Fibroblast of pulmonary artery (primary cell): ENCODE measurements at places on chromosomes 2 and 18.

GRCh38 chr2:96584017-96584416 lies 47.5 kb downstream of the ARID5A start:
- peak; percentile 66 for DNase-seq

GRCh38 chr2:24971286-24971535 lies 544 bp downstream of the DNAJC27 start:
- no peak for DNase-seq

DNA sequence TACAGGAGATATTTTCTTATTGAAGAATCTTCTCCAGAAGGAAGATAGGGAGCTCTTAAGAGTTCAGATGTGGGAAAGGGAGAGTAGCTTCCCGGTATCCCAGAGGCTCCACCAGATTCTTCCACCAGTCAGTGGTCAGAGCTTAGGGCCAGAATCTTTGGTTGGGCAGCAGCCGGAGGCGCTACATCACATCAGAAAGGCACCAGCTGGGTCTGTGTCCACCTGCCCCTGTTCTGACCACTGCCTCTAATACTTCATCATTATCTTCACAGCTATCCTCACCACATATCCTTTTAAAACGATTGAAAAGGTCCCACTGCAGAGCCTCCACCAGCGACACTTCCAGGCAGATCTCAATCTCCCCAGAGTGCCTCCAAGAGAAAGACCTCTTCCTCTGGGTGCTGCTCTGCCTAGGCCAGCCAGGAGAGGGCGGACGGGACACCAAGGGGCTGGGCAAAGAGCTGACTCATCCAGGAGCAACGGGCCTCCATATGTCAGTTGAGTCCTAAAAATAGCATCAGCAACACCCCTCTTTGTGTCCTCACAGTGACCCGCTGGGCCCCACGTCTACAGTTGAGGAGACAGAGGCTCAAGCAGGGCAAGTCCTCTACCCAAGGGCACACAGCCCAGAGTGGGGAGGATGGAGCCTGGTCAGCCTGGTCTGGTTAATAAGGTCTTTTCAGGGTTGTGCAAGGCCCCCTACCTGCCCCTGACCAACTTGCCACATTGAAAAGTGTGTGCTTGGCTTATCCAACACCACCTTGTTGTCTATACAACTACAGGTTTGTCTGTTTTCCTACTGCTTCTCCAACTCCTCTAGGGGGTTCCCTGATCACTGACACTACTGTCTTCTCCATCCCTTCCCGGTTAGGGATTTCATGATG lies 81.2 kb downstream of the ADD2 start:
- peak; percentile 60 for DNase-seq

- DNase-seq = no peak
Observed at GRCh38 chr2:83234246-83234645, 1224.8 kb downstream of the SUCLG1 start.

DNA sequence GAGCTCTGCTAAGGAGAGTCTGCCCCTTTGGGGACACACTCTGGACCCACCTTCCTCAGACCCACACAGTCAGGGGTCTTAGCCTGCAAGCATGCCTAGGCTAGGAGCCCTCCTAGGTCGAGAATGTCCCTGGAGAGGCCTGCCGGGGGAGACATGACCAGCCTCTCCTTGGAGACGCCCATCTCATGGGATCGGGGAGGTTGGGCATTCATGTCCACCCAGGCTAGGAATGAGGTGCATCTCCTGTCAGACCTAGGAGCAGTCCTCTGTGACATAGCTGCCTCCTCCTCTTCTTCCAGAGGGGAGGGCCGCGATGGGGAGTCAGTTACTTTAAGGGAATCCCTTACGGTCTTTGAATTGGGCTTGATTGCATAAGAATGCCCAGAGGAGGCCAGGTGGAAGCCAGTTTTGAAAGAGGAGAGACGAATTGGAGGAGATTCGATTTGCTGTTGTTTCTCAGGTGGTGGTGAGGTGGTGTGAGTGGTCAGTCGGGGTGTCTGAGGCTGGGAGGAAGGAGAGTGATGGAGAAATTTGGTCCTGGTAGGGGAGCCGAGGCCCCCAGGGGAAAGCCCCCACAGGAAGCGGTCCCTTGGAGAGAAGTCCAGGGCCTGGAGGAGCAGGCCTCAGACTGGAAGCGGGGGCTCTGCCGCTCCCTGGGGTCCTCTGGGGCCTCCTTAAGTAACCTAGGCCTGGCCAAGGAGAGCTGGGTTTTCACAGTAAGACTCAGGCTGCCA lies 241.3 kb downstream of the DYSF start:
- DNase-seq = no peak

DNA sequence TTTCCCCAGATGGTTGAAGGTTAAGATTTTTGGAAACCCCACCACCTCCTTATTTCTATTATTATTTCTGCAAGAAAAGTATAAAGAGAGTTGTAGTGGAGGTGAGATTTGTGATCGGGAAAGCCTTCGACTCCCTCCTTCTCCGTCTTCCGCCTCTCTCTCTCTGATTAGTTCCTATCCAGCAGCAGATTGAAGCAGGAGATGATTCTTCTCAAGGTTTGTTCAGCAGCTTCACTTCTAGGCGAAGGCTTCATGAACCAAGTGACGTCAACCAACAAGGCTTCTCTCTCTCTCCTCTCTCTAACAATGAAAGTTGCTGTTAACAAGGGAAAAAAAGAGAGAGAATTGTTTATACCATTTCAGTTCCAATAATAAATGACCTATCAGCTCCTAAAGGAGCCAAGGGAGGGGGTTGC lies at the start of gene BAZ2B:
Gene BAZ2B (minus strand): TSS at position 263 of the 416 bp plus-strand sequence. CDS start 137,829 bp downstream, outside the sequence.
- peak; percentile 88 for DNase-seq

GRCh38 chr18:23397907-23398306 lies 55.2 kb upstream of the RIOK3 start:
- DNase-seq = no peak

- DNase-seq = no peak
Observed at GRCh38 chr2:218245214-218245613, 15.6 kb upstream of the GPBAR1 start.

- no peak for DNase-seq
Observed at GRCh38 chr18:6145645-6146306, 250.5 kb upstream of the TMEM200C start.

DNA sequence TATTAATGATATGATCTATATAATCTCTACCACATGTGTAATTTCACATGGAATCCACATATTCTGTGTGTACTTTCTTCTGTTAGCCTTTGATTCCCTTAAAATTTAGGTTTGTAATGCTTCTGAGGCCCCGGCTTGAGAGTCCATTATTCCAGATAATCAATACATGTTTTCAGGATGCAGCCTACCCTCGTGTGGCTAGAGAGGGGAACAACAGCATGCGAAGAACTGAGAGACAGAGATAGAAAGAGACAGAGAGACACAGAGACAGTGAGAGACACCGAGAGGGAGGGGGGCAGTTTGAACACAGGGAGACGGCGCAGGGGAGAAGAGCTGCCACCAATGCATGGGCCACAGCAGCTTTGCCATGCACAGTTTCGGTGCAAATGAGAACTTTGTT lies 185.4 kb downstream of the SNTG2 start:
- no peak for DNase-seq

- DNase-seq = no peak
Observed at GRCh38 chr2:147628971-147629421, 215.8 kb upstream of the ACVR2A start.

GRCh38 chr2:48232351-48232750 lies 297.6 kb upstream of the STON1 start:
- DNase-seq = no peak

DNA sequence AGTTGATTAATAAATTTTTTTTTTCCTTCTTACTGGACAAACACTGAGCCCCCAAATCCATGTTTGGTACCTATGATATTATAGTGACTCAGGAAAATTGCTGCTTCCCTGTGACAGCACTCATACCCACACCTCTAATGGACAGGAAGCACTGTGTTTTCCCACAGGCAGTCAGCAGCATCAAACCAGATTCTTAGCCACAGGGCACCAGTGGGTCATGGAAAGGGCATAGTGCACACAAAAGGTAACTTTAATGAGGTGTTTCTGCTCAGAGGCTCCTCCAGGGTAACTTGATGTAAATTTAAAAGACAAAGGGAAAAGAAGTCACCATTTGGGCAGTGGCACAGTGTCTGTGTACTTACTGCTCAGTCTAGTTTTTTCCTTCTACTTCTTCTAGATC lies 34.1 kb downstream of the SERPINB11 start:
- DNase-seq = no peak

GRCh38 chr18:41977233-41977632 lies 22.2 kb downstream of the PIK3C3 start:
- DNase-seq = no peak

GRCh38 chr2:128626760-128627511 lies 308.3 kb upstream of the HS6ST1 start:
- no peak for DNase-seq

- peak; percentile 0 for DNase-seq
Observed at GRCh38 chr2:136874258-136874657, 108.9 kb downstream of the THSD7B start.

DNA sequence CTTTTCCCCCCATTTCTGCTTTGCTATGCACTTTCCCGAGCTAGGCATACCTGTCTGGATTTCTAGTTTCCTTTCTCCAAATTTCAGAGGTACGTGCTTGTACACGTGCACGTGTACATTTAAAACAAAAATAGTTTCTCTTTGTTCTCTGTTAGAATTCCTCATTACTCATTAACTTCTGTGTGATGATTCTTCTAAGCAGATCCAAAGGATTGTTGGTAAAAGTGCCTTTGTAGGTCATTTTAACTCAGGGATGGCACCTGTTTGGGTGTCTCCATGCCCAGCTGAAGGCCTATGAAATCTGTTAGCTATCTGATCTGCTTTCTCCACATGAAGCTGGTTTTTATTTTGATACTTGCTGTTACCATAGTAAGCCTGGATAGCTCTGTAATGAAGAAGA lies 264.3 kb downstream of the LPIN1 start:
- DNase-seq = no peak

DNA sequence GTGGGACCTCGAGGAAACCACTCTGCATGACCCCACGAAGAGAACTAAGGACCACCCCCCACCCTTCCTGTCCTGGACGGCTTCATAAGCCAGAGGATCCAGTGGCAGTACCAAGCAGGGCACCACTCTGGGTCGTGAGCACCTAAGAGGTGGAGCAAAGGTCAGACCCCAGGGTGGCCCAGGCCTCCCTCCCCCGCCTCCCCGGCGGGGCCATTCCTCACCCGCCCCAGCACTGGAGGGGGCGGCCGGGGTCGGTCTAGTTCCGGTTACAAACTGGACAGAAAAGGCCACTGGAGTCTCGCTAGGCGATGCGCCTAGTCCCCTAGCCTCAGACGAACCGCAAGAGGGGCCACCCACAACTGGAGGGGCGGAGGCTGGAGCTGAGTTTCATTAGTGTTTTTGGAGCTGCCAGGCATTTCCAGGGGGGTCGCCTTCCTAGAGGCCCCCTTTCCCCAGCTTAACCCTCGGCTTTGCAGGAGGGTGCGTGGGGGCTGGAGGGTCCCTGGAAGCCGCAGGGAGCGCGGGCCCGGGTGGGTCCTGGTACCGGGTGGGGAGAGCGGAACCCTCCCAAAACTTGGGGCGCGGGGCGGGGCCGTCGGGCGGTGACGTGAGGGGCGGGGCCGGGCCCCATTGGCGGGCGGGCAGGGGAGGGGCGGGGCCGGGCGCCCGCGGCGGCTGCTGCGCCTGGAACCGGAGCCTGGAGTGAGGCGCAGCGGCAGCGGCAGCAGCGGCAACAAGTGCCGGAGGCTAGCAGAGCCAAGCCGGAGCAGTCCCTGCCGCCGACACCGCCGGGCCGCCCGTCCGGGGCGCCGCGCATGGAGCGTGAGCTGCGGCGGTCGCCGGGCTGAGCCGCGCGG lies at the start of gene B3GNT2:
Gene B3GNT2 (plus strand): TSS at position 695 of the 857 bp plus-strand sequence. CDS start 26,106 bp downstream, outside the sequence.
- DNase-seq = peak; percentile 68

DNA sequence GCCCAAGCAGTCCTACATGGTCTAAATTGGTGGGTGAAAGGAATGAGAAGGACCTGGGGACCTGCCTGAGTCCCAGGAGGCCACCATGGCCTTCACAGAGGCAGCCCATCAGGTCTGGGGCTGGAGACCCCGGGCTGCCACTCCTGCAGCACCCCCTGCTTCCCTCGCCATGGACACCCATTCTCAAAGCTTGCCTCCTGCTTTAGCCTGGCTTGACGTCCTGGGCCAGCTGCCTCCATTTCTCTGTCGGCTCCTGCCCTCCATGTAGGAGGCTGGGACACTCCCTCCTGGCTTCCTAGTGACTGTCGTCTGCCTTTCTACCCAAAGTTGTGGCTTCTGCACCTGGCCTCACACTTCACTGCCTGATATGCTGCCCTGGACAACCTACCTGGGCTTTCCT lies 198.6 kb downstream of the FAM210A start:
- DNase-seq = no peak

DNA sequence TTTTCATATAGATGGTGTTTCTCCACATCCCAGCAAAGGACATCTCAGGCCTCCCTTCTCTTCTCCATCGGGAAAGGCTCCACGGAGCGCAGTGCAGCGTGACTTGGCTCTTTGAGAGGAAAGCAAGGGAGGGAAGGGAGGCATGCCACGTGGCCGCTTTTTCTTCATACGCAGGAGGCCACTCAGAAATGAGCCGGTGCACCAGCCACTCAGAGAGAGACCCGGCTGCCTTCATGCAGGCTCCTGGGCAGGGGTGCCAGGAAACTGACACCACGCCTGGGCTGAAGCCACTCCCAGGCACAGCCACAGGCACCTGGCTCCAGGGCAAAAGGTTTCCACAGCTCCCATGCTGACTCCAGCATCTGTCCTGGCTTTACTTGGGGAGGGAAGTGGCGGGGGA lies 11.1 kb upstream of the LOXHD1 start:
- DNase-seq = no peak

GRCh38 chr2:215921895-215922294 lies 91.5 kb downstream of the MREG start:
- DNase-seq = peak; percentile 89

- DNase-seq = peak; percentile 79
Observed at GRCh38 chr2:109545828-109546713, 67.7 kb downstream of the SEPTIN10 start.
